MCF 10A (cell line): ENCODE measurements at places on chromosomes 13 and 19.
A peak's percentile ranks its signal among the peaks of the same experiment; 100 is the strongest.

DNA sequence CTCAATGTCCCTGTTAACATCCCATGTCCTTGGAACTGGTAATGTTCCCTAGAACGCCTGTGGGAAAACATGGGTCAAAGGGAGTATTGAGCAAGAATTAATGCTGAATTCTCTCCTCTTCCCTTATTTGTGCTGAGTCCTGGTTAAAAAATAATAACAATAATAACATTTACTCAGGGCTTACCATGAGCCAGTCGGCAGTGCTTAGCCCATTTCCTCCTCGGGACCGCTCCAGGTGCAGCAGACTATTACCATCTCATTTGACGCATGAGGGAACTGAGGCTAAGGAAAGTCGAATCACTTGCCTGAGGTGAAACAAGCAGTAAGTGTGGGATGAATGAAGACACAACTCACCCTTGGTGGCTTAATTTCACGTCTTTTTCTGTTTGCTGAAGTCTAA lies 33.6 kb upstream of the SLC15A1 start:
- no peak for DNase-seq

- DNase-seq, result no peak
Measured at GRCh38 chr13:29956853-29957252, 106.4 kb upstream of the UBL3 start.

DNA sequence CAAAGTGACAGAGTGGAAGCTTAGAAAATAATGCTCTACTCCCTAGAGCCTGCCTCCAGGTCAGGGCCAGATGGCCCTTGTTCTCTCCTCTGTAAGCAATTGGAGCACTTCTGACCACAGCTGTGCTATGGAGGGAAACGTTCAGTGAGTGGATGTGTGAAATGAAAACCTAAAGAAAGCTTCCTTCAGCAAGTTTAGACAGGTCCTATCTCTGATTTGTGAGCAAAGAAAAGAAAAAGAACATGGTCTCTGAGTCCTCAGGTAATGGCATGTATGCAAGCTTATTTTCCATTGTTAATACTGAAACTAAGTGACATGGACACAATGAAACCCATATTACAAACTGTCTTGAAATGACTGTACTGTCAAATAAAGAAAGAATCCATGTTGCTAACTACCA lies 1486.8 kb downstream of the EFNB2 start:
- no peak for DNase-seq

DNA sequence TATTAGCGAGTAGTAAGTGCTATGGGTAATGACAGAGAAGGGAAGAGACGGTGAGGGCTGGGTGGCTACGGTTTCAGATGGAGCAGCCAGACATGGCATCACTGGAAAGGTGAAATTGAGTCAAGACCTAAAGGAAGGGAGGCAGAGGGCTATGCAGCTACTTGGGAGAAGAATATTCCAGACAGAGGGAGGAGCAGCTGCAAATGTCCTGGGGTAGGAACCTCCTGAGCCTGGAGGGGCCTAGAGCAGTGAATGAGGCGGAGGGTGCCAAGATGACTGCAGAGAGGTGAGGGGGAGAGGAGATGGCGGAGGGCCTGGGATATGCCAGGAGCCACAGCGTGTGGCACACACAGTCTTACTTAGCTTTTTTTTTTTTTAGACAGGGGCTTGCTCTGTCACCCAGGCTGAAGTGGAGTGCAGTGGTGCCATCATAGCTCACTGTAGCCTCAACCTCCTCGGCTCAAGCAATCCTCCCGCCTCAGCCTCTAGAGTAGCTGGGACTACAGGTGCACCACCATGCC lies 21.1 kb downstream of the PLEKHF1 start:
- DNase-seq, result no peak

DNA sequence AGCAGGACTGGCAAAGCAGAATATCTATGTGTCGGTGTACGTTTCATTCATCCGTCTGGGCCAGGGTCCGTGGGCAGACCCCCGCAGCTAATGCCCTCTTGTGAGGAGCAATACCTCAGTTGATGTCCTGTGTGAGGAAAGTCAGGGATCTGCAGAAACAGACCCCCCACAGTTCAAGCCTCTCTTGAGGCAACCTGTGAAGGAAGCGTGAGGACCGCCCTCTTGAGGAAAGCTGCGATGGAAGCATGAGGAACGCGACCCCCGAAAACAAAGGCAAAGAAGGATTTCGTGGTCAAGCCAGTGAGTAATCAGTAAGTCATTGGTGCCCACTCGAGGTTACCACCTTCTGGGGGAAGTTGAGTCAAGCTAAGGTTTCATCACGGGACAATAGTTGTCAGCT lies 20.9 kb upstream of the ZNF83 start:
- DNase-seq, result no peak

- peak; percentile 23 for DNase-seq
Measured at GRCh38 chr19:17441241-17442021, 7.0 kb downstream of the TMEM221 start.

- DNase-seq, result no peak
Measured at GRCh38 chr19:23436318-23436717, 41.0 kb upstream of the ZNF91 start.

DNA sequence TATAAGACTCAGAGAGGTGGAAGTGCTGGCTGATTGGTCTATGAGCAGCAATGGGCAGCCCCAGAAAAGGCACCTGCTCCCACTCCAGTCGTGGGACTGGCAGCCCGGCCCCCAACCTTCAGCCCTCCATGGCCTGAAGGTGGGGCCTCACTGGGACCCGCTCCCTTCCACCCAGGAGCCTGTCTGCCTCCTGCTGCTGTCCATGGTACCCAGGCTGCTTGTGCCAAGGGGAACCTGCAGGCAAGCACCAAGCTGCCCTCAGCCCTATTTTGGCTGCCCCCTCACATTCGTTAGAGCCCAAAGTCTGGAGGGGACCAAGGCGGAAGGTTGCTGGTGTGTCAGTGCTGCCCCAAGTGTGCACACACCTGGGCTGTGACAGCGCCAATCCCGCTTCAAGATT lies 2304.9 kb downstream of the PCDH9 start:
- peak; percentile 21 for DNase-seq

DNA sequence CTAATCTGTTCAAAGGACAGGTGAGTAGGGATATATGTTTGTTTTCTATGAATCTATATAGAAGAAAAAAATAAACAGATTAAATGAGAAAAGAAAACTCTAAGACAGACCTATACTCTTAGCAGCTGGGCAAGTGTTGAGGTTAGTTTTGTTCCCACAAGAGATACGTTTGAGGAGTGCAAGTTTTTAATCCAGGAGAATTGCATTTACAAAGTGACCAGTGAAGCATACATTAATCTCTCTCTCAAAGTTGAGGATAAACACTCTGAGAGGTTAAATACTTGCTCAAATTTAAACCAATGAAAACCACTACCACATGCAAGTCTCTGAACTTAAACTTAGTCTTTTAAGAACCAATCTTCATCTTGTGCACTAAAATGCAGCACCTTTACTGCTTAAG lies 930.5 kb upstream of the MIR17HG start:
- no peak for DNase-seq

- no peak for DNase-seq
Measured at GRCh38 chr13:50244355-50244712, 229.1 kb downstream of the KCNRG start.

- DNase-seq, result no peak
Measured at GRCh38 chr13:37381502-37381901, 217.1 kb downstream of the POSTN start.

- DNase-seq, result peak; percentile 79
Measured at GRCh38 chr19:45640849-45641273, 1.7 kb upstream of the EML2 start.

- no peak for DNase-seq
Measured at GRCh38 chr13:44212633-44213396, 160.8 kb upstream of the SERP2 start.

GRCh38 chr19:11479898-11480714 lies 740 bp downstream of the ELAVL3 start:
- DNase-seq, result no peak

GRCh38 chr19:37953171-37953917 lies 46.3 kb downstream of the SIPA1L3 start:
- no peak for DNase-seq

GRCh38 chr13:27079421-27079958 lies 92.1 kb downstream of the USP12 start:
- DNase-seq, result no peak

- peak; percentile 74 for DNase-seq
Measured at GRCh38 chr19:42606660-42607351, 12.1 kb upstream of the CEACAM8 start.

DNA sequence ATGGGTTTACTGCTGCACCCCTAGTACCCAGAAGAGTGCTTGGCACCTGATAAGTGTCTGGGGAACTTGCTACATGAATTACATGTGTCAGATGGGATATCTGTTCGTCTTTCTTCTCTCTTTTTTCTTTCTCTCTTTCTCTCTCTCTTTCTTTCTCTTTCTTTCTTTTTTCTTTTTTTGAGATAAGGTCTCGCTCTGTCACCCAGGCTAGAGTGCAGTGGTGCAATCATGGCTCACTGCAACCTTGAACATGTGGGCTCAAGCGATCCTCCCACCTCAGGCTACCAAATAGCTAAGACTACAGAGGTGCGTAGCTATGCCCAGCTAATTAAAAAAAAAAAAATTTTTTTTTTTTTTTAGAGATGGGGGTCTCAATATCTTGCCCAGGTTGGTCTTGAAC lies 6.1 kb downstream of the CADM4 start:
- no peak for DNase-seq

- peak; percentile 40 for DNase-seq
Measured at GRCh38 chr13:101149735-101150384, 266.4 kb downstream of the NALCN start.

DNA sequence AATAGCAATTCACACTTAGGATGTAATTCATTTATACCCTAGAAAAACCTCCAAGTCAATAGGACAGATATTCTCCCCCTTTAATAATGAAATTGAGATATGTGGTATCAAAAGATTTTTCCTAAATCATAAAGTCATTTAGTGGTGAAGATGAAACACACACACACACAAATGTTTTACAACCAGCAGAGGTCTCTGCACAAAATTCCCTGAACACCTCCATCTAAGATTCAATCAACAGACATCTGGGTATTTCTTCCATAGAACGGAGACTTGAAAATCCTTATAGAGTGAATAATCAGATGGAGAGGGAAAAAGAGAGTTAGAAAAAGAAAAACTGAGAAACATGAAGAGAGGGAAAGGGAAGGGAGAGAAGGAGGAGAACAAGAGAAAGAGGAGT lies 52.8 kb downstream of the MYCBP2 start:
- DNase-seq, result no peak

- DNase-seq, result no peak
Measured at GRCh38 chr13:84208246-84208910, 326.1 kb upstream of the SLITRK1 start.

DNA sequence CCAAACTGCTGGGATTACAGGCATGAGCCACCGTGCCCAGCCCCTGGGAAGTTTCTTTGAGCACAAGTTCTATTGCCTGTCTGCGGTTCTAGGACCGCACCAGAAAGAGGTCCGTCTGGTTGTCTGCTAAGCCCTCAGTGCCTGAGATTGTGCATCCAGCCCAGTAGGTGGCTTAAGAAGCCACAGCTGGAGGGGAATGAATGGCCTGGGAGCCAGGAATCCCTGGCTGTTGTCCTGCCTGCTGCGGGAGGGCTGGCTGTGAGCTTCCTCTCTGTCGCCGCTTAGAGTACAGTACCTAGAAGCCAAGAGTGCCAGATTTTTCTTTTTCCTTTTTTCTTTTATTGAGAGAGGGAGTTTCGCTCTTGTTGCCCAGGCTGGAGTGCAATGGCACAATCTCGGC lies 4.2 kb upstream of the TYK2 start:
- DNase-seq, result no peak

DNA sequence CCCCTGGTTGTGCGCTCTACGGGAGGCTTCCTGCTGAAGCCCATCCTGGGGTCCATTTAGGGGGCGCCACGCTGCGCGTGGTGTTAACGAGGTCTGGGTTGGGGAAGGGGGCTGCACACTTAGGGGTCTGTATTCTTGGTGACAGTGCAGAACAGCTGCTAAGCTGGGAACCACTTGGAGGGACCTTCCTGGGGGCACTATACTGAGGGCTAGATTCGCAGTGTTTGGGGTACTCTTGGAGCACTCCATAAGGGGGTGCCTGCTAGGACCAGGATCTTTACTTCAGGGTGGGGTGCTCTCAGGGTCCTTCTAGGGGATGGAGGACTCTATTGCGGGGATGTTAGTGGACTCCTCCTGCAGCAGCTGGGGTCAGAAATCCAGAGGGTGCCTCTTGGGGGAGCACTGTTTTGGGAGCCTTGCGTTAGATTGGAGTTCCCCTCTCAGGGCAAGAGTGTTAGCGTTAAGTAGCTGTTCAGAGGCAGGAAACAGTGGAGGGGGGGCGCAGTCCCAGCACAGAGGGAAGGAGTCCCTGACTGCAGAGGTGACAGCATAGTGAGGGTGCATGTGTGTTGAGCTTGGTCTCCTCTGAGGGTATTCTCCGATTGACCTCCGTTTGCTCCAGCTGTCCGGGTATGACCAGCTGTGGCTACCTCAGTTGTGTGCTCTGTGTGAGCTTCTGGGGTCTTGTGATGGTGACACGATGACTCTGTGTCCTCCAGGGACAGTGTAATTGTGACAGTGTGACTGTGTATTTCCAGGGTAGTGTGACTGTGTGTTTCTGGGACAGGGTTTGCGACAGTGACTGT lies 1.1 kb downstream of the PDE4A start:
- DNase-seq, result no peak

DNA sequence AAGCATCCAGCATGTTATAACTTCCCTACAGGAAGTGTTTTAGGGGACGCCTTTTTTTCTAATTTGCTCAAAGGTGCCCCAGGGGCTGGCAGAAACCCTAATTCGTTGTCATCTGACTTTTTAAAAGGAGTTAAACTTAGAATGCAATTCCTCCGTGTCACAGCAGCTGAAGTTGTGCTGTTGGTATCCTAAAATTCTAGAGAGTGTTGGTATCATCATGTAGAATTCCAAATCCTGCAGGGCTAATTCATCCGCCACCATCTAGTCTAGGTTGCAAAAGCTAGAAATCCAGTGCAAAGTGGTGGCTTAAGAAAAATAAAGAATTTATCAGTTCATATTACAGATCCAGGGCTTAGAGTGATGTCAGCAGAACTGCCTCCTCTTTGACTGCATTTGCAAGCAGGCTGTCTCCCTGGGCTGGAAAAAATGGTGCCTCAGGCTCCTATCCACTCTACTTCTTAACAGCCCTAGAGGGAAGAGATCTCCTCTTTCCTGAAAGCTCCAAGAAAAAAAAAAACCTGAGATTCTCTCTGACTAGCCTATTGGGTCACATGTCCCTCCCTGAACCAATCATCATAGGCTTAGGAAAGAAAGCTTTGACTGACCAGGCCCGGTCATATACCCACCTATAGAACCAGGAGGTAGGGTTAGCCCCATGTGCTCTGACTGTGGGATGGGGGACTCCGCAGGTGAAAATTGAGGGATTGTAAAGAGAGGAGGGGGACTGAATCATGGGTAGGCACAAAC lies 73.0 kb downstream of the MAP4K1 start:
- peak; percentile 77 for DNase-seq
